Activated CD4-positive, alpha-beta T cell treated with anti-CD3 and anti-CD28 coated beads, Interleukin-2, amount 10 ng/mL, durations not matched to agents 7 days and 5 days (primary cell): ENCODE measurements at places on chromosomes 4 and X.
A peak's percentile ranks its signal among the peaks of the same experiment; 100 is the strongest.

DNA sequence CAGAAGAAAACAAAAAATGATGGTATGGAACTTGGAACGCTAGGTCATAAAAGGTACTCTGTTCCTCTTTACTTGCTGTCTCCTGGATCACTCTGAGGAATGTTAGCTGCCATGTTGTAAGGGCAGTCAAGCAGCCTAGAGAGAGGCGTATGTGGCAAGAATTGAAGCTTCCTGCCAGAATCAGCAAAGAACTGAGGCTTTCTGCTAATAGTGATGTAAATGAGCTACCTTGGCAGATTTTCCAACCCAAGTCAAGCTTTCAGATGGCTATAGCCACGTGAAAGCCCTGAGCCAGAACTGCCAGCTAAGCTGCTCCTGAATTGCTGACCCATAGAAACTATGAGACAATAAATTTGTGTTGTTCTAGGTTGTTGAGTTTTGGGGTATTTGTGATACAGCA, 38.7 kb downstream of the AASDH start:
- DNase-seq, result no peak

GRCh38 chrX:9493936-9494335, 29.1 kb downstream of the TBL1X start:
- DNase-seq, result no peak

DNA sequence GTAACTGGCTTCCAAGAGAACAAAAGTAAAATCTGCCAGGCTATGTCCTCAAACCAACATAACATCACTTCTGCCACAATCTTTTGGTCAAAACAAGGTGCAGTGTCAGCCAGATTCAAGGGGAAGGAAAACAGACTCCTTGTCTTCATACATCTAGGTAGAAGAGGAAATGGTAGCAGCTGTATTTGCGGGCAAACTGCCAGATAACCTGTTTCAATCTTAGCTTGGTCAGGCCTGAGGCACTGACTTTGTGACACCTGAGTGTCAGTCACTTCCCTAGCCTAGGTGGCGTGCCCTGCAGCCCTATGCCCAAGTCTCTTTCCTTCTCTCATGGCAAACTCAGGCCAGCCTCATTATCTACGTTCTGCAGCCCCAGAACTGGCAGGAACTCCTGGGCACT, 146.2 kb upstream of the JADE1 start:
- peak; percentile 13 for DNase-seq

- DNase-seq, result no peak
Observed at GRCh38 chr4:187715466-187715865, 280.1 kb upstream of the ZFP42 start.

GRCh38 chr4:6282314-6282771, 12.7 kb downstream of the WFS1 start:
- no peak for DNase-seq

GRCh38 chrX:122279746-122280145, 904.3 kb upstream of the GRIA3 start:
- DNase-seq, result no peak

DNA sequence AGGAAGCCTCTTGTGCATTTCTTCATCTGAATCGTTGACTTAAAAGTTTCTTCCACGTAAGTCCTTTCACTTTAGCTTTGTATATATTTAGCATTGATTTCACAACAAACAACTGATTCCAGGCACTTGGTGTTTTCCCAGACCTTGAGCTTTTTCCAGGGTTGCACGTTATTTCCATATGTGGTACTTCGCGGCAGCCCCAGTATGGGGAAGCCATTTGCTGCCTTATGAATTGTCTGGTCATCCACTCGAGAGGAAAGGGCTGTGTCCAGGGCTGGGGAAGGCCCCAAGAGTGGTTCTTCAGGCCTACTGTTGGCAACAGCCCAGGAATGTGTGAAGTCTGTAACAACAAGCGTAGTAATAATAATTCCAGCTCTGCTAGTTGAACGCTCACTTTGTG, 2.8 kb upstream of the TLR8 start:
- no peak for DNase-seq

DNA sequence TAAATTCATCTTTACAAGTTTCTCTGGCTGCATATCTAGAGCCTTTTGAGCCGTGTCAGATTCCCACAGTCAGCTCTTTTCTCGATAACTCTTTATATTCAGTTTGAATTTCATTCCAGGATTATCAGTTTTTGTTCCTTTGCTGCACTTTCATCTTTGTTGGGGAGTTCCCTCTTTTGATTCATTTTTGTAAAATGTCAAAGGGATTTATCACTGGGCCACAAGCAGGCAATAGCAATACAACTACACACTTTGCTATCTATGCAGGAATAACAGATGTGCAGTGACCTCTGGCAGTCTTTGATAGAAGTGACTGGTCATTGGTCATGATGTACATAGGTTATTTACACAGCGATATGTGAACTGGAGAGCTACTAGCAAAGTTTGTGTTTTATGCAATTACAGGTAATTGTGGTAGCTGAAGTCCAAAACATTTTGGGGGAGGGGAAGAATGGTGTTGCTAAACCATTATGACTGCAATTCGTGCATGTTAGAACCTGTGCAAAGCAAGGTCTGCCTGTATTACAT, 43.8 kb downstream of the HPGDS start:
- no peak for DNase-seq

DNA sequence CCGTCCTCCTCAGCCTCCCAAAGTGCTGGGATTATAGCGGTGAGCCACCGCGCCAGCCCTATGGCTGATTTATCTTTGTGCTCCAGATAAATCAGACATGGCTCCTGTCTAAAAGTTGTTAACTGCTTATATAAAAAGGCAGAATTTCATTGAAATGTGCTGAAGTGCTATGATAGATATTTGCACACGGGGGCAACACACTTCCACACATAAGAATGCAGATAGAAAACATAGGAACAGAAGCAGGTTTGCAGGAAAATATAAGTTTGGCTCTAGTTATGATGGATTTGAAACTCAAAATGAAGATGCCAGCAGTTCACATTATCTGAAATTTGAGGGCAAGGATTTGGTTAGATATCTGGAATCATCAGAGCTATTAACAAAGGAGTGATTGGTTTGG, 163.1 kb upstream of the SLITRK2 start:
- DNase-seq, result no peak

- DNase-seq, result no peak
Observed at GRCh38 chr4:25776795-25777194, 86.0 kb downstream of the SEL1L3 start.

DNA sequence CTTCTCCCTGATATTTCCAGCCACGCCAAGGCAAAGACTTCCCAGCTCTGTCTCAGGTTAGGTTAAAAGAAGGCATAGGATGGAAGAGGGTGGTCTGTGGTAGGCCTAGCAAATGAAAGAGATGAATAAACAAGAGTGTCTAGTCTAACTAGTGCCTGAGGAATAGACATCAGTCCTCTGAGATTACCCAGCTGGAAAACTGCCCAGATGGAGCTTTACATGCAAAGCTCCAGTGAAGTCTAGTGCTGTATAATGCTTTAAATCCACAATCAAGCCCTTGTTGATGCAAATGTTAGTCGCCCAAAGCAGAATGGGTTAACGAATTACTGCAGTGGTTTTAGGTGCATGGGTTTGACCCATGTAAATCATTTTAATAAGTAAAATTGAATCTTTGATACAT, 24.8 kb upstream of the GUCY1B1 start:
- no peak for DNase-seq

DNA sequence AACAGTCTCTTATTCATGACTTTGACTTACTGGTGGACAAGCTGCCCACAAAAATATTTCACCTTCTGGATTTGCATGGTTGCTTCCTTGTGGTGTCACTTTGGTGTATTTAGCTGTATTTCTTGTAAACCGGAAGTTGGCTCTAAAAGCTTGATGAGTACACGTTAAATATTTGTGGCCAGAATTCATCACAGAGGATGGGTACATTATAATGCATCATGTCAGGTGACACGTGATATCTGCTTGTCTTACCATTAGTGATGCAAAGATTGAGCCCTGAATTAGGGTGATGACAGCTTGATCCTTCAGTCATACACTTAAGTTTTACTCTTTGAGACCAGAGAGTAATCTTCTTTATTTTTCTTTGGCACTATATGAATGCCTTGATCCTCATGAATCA, 188.3 kb upstream of the RPS6KA3 start:
- DNase-seq, result no peak

GRCh38 chrX:112521676-112522075, 158.1 kb downstream of the LHFPL1 start:
- DNase-seq, result no peak

GRCh38 chr4:68271851-68272357, 26.4 kb upstream of the TMPRSS11B start:
- no peak for DNase-seq

DNA sequence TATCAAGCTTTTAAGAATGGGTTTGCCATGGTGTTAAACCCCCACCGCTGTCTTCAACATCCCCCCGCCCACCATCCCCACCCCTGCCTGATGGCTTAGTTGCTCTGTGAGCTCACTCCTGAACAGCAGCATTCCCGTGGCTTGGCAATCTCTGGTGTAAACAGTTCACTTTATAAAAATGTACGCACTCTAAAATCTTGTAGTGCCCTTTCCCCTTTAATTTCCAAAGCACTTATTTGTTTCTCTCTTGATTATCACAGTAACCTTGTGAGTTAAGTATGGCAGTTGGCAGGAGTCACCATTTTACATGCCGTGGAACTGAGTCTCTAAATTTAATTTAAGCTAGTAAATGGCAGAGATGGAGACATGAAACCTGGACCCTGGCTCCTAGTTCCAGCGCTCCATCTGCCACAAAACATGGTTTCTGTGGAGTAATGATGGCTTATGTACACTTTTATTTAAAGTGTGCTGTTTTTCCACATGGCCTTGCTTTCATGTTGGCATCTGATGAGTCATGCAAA, 123.1 kb downstream of the AFF1 start:
- DNase-seq, result no peak

DNA sequence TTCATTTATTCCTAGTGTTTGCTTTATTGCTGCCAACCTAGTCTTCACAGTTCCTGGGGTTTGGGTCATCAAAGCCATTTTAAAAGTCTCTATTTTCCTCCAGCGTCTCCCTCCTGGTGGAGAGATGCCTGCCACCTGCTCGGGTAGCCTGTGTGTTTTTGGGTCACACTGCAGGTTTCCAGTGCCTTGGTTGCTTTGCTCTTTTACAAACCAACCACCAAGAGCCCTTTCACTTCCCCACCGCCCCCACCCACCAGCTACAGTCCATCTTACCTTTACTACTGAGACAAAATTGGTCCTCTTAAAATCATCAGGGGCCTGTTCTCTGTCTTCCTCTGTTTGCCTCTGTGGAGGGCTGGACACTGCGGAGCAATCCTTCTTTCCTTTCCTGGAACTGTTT, 280.5 kb upstream of the GATB start:
- DNase-seq, result no peak

GRCh38 chrX:44306356-44306755, 37.1 kb downstream of the EFHC2 start:
- no peak for DNase-seq

GRCh38 chr4:83605744-83606172, 69.8 kb downstream of the GPAT3 start:
- DNase-seq, result no peak

DNA sequence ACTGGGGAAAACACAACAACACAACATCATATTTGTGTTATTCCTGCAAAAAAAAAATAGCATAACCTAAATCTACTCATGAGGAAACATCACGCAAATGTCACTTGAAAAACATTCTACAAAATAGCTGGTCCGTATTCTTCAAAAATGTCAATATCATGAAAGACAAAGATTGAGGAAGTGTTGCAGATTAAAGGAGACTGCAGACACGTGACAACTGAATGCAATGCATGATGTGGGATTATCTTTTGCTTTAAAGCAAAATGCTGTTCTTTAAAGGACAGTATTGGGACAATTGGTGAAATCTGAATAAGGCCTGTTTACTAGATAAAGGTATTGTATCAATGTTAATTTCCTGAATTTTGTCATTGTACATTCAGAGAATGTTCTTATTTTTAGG, 157.7 kb downstream of the SMIM20 start:
- DNase-seq, result no peak

- no peak for DNase-seq
Observed at GRCh38 chrX:261167-261918, 19.8 kb upstream of the PLCXD1 start.

GRCh38 chr4:81404294-81404693, 67.4 kb downstream of the RASGEF1B start:
- DNase-seq, result no peak

DNA sequence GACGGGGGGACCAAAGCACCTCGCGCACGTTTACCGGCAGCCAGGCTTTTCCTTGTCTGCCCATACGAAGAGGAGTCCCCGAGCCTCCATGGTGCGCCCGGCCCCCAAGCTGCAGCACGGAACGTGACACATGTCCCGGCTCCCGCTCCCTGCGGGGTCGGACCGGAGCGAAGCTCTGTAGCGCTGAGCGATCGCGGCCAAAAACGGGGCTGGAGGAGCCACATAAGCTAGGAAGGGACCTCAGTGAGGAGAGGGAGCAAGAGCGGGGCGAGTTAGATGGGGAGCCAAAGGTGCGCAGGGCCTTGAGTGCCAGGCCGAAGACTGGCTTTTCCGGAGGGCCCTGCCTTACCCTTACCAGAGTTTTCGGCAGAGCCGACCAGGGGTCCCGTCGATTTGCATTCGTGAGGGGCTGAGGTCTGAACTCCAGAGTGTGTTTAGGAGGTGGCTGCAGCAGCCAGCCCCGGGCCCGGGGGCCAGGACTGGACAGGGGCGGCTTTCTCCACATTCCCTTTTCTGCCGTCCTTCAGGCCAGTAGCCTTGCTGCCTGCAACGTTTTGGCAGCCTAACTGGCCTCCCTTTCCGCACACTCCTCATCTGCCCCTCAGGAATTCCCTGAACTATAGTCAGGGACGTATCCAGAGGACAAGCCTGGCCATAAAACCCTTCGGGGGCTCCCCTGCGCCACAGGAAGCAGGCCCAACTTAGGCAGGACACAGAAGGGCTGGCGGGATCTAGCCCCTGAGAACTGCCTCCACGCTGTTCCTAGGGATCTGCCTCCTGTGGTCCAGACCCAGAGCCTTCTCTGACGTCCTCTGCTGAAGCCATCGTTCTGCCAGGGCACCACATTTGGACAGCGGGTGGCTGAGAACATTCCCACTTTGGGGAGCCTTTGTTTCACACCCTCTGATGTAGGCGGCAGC, 689 bp downstream of the SSR4 start:
- peak; percentile 14 for DNase-seq

GRCh38 chr4:10599574-10599973, 85.0 kb downstream of the CLNK start:
- no peak for DNase-seq

DNA sequence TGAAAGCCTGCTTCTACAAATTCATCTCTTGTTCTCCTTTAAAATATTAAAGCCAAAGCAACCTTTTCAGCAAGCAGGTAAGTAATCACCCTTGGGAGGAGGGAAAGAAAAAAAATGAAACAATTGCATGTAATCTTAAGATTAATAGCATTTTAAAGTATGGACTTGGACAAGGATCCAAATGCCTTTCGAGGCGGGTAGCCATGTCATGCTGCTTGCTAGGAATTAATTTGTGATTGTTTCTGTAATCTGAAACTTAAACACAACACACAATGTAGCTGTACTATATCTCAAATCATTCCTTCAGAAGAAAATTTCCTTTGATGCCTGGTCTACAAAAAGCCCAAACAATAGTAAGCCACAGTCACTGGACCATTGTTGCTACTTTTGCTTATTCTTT, 112.4 kb upstream of the CBR4 start:
- DNase-seq, result no peak

DNA sequence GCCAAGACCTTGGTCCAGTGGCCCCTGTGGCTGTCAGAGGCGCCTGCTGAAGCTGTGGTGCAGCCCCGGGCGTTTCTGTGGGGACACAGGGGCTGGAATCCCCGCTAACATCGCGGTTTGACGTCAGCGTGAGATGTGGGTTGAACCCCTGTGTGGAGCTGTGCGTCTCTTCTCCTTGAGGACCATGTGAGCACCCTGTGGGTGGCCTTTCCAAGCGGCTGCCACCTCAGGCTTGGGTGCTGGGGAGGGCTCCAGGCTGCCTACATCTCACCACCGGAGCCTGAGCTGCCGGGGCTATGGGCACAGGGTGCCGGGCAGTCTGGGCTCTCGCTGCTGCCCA, 27.7 kb downstream of the UVSSA start:
- no peak for DNase-seq
